ENCODE measurements at places on chromosomes 13 and 19.

GRCh38 chr13:45007225-45007624 is 17.9 kb downstream of the GPALPP1 start:
- no peak overlapping the region for H3K27ac ChIP-seq
- H3K27me3 ChIP-seq = no peaks in the 10 kb centered on the region
- DNase-seq = no peak
- H3K36me3 ChIP-seq = peaks cover 80% of the 10 kb centered on the region
- H3K4me3 ChIP-seq = no peak overlapping the region

GRCh38 chr19:19205416-19206410 is 2.5 kb upstream of the NR2C2AP start:
- no peak for DNase-seq
- no peak overlapping the region for H3K27ac ChIP-seq

GRCh38 chr19:14694641-14695266 is 4.9 kb downstream of the ZNF333 start:
- no peak overlapping the region for H3K4me3 ChIP-seq
- H3K27ac ChIP-seq = no peak overlapping the region
- peaks cover 63% of the 10 kb centered on the region for H3K36me3 ChIP-seq
- DNase-seq = no peak

- no peaks in the 10 kb centered on the region for H3K36me3 ChIP-seq
- no peak overlapping the region for H3K27ac ChIP-seq
- no peak for DNase-seq
These were observed 272.6 kb downstream of the EFNB2 start for GRCh38 chr13:106262886-106263285.

DNA sequence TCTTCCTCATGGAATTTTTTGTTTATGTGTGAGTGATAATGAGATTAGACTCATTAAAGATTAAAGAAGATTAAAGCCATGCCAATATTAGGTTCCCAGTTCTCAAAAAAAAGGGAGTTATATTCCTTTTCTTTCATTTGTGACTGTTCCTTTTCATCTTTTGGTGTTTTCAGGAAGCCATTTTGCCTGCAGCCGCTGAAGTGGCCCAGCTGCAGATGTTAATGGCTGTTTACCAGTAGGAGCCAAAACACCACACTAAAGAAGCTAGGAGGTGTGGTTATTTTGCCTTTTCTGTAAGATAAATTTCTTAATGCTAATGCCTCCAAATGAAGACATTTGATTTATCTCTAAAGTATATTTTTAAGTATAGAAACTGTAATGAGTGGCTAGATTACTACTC is 36.3 kb downstream of the ITGBL1 start:
- H3K27ac ChIP-seq = no peak overlapping the region
- DNase-seq = no peak
- H3K27me3 ChIP-seq = no peaks in the 10 kb centered on the region
- no peak overlapping the region for H3K4me3 ChIP-seq
- no peaks in the 10 kb centered on the region for H3K36me3 ChIP-seq
- H3K4me1 ChIP-seq = peaks cover 7% of the 10 kb centered on the region

DNA sequence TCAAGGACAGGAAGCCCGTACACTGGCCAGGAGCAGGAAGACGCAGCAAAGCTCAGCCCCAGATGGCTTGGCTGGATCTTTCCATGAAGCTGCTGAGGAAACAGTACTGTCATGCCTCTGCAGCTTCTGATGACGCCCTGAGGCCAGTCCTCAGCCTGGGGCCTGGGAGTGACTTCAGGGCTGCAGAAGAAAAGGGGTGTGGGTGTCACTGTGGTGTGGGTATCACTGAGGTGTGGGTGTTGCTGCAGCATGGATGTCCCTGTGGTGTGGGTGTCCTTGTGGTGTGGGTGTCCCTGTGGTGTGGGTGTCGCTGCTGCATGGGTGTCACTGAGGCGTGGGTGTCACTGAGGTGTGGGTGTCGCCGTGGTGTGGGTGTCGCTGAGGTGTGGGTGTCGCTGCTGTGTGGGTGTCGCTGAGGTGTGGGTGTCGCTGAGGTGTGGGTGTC is 12.0 kb upstream of the GAS6 start:
- no peaks in the 10 kb centered on the region for H3K27me3 ChIP-seq
- peaks cover 25% of the 10 kb centered on the region for H3K4me1 ChIP-seq
- H3K4me3 ChIP-seq = no peak overlapping the region
- H3K36me3 ChIP-seq = no peaks in the 10 kb centered on the region
- no peak overlapping the region for H3K27ac ChIP-seq
- DNase-seq = no peak

DNA sequence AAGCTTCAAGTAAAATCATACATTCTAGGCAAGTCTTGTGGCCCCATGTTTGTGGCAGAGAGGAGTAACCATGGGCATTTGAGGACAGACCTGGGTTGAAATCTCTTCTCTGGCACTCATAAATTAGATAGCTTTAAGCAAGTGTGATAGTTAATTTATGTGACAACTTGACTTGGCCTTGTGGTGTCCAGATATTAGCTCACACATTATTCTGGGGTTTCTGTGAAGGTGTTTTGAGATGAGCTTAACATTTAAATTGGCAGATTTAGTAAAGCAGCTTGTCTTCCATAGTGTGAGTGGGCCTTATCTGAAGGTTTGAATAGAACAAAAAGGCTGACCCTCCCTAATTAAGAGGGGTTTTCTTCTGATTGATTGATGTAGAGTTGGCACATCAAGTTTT is 161.4 kb upstream of the SPRY2 start:
- no peaks in the 10 kb centered on the region for H3K27me3 ChIP-seq
- H3K27ac ChIP-seq = no peak overlapping the region
- no peak overlapping the region for H3K4me3 ChIP-seq
- no peaks in the 10 kb centered on the region for H3K36me3 ChIP-seq

- H3K27ac ChIP-seq = peak overlapping the region; percentile 82
- no peak for DNase-seq
- no peaks in the 10 kb centered on the region for H3K36me3 ChIP-seq
- H3K4me3 ChIP-seq = peak overlapping the region; percentile 78
These were observed 17.8 kb upstream of the FOSB start for GRCh38 chr19:45450012-45450333.

DNA sequence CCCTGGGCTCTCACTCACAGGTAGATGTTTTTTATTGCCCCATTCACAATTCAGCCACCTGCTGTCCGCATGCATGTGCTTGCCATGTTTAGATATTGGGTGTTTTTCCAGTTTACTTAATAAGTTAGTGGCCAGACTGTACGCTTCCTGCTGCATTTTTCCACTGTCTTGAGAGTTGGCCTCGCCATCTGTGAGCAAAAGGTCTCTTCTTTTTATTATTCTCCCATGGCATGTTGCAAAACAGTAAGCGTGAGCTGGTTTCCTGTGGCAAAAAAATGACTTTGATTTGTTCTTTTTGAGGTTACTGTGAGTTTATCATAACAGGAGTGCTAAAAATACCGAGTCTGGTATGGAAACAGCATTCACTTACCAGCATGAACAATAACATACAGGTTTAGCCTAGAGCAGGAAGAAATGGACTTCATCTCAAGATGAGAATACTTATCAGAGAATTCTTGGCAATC is 46.0 kb downstream of the SAE1 start:
- no peak for DNase-seq
- peaks cover 31% of the 10 kb centered on the region for H3K4me1 ChIP-seq
- no peak overlapping the region for H3K4me3 ChIP-seq
- no peaks in the 10 kb centered on the region for H3K27me3 ChIP-seq
- H3K27ac ChIP-seq = peak overlapping the region; percentile 77

GRCh38 chr19:34172661-34173192 is 423 bp downstream of the LSM14A start:
- H3K4me1 ChIP-seq = peaks cover 64% of the 10 kb centered on the region
- H3K4me3 ChIP-seq = peak overlapping the region; percentile 97
- peaks cover 3% of the 10 kb centered on the region for H3K36me3 ChIP-seq
- H3K27me3 ChIP-seq = no peaks in the 10 kb centered on the region
- H3K27ac ChIP-seq = peak overlapping the region; percentile 99
- DNase-seq = peak; percentile 31

DNA sequence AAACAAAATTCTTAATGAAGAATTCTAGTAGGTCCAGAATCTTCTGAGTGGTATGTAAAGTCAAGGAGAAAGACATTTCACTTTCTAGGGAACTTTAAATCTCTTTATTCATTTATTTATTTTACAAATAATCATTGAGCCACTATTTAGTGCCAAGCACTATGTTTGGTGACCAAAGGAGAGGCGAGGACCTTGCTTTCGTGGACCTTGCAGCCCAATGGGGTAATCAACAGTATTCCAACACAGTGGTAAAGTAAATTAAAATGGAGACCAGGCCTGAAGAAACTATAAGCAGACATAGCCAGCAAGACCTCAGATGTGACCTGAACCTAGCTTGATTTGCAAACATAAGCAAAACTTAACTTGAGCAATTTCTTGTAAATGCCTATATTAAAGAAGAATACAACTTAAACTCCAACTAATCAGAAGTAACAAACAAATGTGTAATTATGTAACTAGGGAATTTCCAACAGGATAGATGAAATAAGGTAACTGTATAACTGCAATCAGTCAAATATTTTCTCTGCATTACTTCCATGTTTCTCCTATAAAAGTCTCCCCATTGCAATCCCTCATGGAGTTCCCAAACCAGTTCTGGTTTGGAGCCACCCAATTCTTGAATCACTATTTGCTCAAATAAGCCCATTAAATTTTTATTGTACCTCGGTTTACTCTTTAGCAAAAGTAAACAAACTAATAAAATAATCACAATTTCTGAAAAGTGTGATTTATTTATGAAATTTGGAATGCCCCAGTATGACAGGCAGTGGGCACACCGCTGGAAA is 67.6 kb downstream of the MBNL2 start:
- no peak overlapping the region for H3K27ac ChIP-seq
- H3K27me3 ChIP-seq = no peaks in the 10 kb centered on the region
- H3K36me3 ChIP-seq = no peaks in the 10 kb centered on the region
- no peak for DNase-seq
- H3K4me1 ChIP-seq = peaks cover 60% of the 10 kb centered on the region
- H3K4me3 ChIP-seq = no peak overlapping the region

DNA sequence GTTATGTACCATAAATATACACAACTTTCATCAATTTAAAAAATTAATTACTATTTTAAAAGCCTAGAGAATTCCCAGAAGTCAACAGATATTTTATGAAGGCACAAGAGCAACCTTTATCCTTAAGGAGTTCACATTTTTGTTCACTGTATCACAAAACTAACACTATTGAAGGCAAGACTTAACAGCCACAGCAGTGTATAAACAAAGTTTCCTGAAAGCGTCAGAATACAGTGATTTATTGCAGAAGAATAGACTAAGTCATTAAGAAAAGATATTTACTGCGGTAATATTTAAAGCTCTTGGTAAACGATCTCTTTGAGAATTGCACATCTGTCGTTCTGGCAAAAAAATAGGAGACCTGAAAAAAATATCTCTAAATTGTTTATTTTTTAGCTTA is 419.3 kb upstream of the NBEA start:
- no peak overlapping the region for H3K27ac ChIP-seq
- H3K4me1 ChIP-seq = no peaks in the 10 kb centered on the region
- no peaks in the 10 kb centered on the region for H3K27me3 ChIP-seq
- no peaks in the 10 kb centered on the region for H3K36me3 ChIP-seq
- DNase-seq = no peak

DNA sequence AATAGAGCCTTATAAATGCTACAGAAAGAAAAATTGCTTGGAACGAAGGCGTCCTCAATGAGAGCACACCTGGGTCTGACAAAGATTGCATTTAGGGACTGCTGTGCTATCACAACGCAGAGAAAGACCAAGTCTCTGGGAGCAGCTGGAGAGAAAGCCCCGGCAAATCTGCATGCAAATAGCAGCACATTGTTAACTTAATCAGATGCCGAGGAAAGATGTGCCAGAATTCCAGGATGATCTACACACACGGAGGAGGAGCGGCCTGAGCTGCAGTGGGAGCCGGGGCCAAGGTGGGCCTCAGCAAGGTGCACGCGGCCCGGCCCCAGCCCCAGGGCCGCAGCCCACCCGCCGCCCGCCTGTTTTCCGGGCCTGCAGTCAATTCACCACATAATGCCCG is 1.4 kb downstream of the ZNF536 start:
- H3K36me3 ChIP-seq = no peaks in the 10 kb centered on the region
- H3K27me3 ChIP-seq = peaks cover 98% of the 10 kb centered on the region
- DNase-seq = no peak
- peaks cover 7% of the 10 kb centered on the region for H3K4me1 ChIP-seq

GRCh38 chr19:47343194-47343802 is 5.8 kb upstream of the DHX34 start:
- no peak overlapping the region for H3K27ac ChIP-seq
- H3K36me3 ChIP-seq = no peaks in the 10 kb centered on the region
- DNase-seq = no peak
- H3K4me3 ChIP-seq = no peak overlapping the region

DNA sequence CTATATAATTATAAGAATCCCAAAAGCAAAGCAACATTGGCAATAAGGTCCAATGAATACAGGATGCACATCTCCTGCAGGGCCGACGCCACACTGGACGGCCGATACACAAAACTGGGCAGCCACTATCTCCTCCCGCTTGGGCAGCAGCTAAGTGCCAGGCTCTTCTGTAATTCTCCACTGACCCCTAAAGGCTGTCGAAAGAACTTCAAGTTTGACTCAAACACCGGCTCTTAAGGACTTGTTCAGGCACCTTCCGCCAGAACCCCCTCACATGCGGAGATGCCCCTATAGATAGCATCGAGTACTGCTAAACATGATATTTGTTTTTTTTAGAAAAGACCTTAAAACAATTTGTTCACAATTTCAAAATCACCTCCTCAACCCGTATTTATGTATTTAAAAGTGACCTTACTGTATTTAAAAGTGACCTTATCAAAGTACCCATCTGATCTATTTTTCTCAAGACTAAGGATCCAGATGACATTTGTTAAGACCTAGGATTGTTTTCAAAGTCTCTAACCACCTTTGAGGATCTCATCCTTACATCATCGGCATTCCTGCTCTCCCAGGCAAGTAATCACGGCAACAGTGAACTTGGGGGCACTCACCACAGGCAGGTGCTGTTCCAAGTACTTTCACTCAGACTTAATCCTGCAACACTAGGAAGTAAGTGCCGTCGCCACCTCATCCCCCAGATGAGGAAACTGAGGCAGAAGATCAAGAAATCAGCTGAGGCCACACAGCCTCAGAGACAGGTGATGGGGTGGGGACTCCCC is 77.8 kb downstream of the TUBGCP3 start:
- DNase-seq = no peak
- no peak overlapping the region for H3K4me3 ChIP-seq
- no peaks in the 10 kb centered on the region for H3K4me1 ChIP-seq
- no peak overlapping the region for H3K27ac ChIP-seq
- H3K36me3 ChIP-seq = peaks cover 54% of the 10 kb centered on the region

- peaks cover 26% of the 10 kb centered on the region for H3K4me1 ChIP-seq
- H3K27me3 ChIP-seq = peaks cover 79% of the 10 kb centered on the region
- no peaks in the 10 kb centered on the region for H3K36me3 ChIP-seq
- peak overlapping the region; percentile 77 for H3K27ac ChIP-seq
- no peak overlapping the region for H3K4me3 ChIP-seq
- DNase-seq = peak; percentile 39
These were observed 9.7 kb downstream of the CILP2 start for GRCh38 chr19:19547674-19548336.

Measured in left ventricle myocardium inferior (tissue), 1 donor.